ENCODE measurements at places on chromosomes 3 and 15. TPM values are rescaled to one million over a fixed set of nuclear protein-coding genes. Genes with fewer than 3 reads are reported as not detected.

DNA sequence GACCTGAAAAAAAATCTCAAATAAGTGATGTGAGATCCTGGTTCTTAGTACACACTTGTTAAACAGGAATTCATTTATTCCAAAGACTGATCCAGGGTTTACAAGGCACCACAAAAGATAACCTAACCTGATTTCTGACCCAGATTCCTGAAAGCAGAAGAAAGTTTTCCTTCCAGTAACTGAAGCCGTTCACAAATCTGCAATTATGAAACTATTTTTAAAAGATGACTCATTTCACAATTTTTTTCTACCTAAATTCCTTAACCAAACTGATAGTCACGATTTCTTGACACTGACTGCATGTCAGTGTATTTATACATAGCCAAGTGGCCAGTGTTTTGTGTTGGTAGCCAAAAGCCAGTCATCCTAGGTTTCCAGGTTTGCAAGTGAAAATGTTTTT, 17.1 kb downstream of the SLC9A9 start:
- peak overlapping the region; percentile 32 for H3K27ac ChIP-seq
- no peak for DNase-seq
- no peaks in the 10 kb centered on the region for H3K36me3 ChIP-seq

STX19 gene
- not detected for total RNA-seq

ATP13A5 gene
- not detected for total RNA-seq

GRCh38 chr15:31513178-31513577, 186.5 kb downstream of the KLF13 start:
- no peaks in the 10 kb centered on the region for H3K4me1 ChIP-seq
- peaks cover 13% of the 10 kb centered on the region for H3K27me3 ChIP-seq
- no peak overlapping the region for H3K4me3 ChIP-seq
- peak; percentile 34 for DNase-seq
- no peaks in the 10 kb centered on the region for H3K36me3 ChIP-seq

GRCh38 chr3:133330065-133330464, 69.8 kb upstream of the BFSP2 start:
- peaks cover 25% of the 10 kb centered on the region for H3K27me3 ChIP-seq
- H3K27ac ChIP-seq = no peak overlapping the region
- no peak for DNase-seq
- peaks cover 9% of the 10 kb centered on the region for H3K4me1 ChIP-seq

GOLGA8N gene
- 9.2 TPM for total RNA-seq

DNA sequence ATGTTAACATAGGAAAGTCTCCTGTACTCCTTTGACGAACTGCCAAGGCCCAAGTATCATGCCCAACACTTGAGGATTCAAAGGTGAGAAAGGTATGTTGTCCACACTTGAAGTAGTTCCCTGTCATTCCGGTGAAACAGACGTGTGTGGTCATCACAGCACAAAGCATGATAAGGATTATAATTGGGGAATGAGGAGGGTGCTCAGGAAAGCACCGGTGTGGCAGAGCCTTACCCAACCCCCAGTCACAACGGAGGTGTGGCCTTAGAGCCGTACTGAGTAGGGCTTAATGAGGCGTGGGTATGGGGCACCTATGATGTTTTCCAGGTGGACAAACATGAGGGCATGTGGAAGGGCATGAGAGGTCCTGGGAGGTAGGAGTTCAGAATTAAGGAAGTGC, 203.0 kb upstream of the NR2E3 start:
- H3K4me1 ChIP-seq = no peaks in the 10 kb centered on the region
- DNase-seq = no peak
- no peak overlapping the region for H3K27ac ChIP-seq
- peaks cover 23% of the 10 kb centered on the region for H3K27me3 ChIP-seq
- no peaks in the 10 kb centered on the region for H3K36me3 ChIP-seq

GRCh38 chr3:177538048-177538749, 340.9 kb upstream of the TBL1XR1 start:
- peak overlapping the region; percentile 48 for H3K27ac ChIP-seq
- H3K4me1 ChIP-seq = peaks cover 47% of the 10 kb centered on the region
- peaks cover 2% of the 10 kb centered on the region for H3K36me3 ChIP-seq
- H3K4me3 ChIP-seq = no peak overlapping the region
- no peak for DNase-seq

PML gene
- total RNA-seq = 63.1 TPM

DNA sequence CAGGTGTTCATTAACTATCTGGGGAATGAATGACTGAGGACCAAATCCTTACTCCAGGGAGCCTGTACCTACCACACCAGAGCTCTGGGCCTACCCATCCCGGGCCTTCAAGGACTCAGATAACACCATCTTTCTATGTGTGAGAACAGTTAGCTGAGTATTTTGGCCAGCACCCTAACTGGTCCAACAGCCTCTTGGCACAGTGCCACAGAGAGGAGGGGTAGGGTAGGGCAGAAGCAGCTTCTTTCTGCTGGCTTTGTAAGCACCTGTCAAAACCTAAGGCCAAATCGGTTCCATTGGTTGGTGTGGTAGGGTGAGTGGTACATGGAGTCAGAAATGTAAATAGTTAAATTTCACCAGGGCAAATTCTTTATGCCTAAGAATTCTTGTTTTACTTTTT, 26.7 kb downstream of the ISL2 start:
- no peak overlapping the region for H3K4me3 ChIP-seq
- no peak overlapping the region for H3K27ac ChIP-seq
- H3K27me3 ChIP-seq = no peaks in the 10 kb centered on the region
- H3K36me3 ChIP-seq = no peaks in the 10 kb centered on the region
- no peaks in the 10 kb centered on the region for H3K4me1 ChIP-seq

DNA sequence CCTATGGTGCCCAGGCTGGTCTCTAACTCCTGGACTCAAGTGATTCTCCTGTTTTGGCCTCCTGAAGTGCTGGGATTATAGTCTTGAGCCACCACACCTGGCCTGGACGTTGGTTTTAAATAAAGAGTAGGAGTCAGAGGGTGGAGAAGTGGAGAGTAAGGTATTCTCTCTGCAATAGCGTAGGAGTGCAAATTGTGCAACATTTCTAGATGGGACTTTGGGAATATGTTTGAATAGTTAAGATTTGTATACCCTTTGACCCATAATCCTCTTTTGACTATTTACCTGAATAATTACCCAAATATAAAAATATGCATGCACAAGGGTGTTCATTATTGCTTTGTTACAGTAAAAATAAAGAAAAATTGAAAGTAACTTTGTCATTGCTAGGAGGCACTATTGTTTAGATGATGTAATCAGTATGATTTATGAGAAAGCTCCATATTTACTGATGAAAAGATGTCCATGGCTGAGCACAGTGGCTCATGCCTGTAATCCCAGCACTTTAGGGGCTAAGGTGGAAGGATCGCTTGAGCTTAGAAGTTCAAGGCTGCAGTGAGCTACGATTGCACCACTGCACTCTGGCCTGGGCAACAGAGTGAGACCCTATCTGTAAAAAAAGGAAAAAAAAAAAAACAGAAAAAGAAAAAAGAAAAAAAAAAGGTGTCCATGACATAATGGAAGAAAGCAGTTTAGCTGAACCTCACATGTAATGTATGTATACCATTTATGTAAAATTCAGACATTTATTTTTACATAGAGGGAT, 15.1 kb upstream of the XYLB start:
- no peaks in the 10 kb centered on the region for H3K4me1 ChIP-seq
- H3K27me3 ChIP-seq = peaks cover 18% of the 10 kb centered on the region
- no peak for DNase-seq
- no peak overlapping the region for H3K4me3 ChIP-seq
- no peaks in the 10 kb centered on the region for H3K36me3 ChIP-seq

GRCh38 chr3:9347081-9347480, 15.8 kb upstream of the THUMPD3 start:
- H3K4me3 ChIP-seq = no peak overlapping the region
- DNase-seq = no peak
- no peaks in the 10 kb centered on the region for H3K36me3 ChIP-seq
- H3K27ac ChIP-seq = no peak overlapping the region
- peaks cover 19% of the 10 kb centered on the region for H3K4me1 ChIP-seq

All from osteocyte (in vitro differentiated cells).